ENCODE measurements at places on chromosomes 5 and 9.

DNA sequence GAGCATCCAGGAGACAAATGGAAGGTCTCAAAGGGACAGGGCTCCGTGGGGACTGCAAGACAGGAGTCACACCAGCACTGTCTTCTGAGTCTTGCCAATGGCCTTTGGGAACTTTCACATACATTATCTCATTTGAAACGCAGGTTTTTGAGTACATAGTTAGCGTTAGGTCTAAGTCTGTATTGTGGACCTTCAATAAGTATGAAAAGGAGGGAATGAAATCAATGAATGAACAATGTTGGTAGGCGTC, 442 bp upstream of the DCTN4 start:
- no peak for DNase-seq

GRCh38 chr5:75992753-75993152, 90.4 kb upstream of the SV2C start:
- DNase-seq = no peak

DNA sequence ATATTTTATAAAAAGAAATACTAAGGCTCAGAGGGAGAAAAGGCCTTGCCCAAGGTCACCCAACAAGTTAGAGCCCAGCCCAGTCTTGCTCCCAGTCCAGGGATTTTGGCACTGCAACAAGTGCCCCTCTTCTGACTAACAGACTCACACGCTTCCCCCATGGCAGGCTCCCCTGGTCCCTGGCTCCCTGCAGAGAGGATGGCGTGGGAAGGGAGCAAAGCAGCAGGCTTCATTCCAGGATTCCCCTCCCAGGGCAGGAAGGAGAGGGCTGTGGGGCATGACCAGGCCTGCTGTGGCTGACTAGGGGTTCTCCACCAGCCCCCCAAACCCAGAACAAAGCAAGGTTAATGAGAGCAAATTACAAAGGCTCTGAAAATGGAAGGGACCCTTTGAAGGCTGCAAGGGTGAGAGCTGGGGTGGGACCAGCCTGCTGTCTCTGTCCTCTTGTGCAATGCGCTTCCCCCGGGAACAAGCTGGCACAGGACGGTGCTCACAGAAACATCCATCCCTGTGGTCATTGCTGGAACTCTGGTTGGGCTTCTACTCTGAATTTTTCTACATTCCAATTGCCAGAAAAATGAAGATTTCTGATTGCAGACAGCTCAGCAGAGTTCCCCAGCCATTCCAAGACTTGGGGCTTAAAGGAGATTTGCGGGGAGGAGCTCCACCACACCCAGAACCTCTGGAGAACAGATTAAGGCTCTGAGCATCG, 37.1 kb upstream of the FAT2 start:
- DNase-seq = no peak

- no peak for DNase-seq
These were observed 42.6 kb upstream of the NAA35 start for GRCh38 chr9:85898332-85898731.

- DNase-seq = no peak
These were observed 41.4 kb downstream of the UBAP1 start for GRCh38 chr9:34220218-34220617.

DNA sequence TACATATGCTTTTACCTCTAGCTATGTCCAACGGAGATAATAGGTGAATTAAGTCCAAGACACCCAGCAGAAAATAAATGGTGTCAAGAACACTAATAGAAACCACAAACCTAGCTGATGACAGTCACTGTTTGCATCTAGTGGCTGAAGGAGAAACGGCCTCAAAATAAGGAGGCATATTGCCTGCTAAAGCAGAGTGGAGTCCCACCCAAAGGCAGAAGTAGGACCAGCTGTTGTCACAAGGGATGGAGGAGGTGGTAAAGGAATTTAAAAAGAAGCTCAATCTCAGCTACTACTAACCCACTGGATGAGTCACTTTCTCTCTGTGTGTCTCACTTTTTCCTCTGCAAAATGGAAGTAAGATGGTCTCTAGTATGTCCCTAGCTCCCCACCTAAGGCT, 224.3 kb downstream of the GRIA1 start:
- DNase-seq = no peak

DNA sequence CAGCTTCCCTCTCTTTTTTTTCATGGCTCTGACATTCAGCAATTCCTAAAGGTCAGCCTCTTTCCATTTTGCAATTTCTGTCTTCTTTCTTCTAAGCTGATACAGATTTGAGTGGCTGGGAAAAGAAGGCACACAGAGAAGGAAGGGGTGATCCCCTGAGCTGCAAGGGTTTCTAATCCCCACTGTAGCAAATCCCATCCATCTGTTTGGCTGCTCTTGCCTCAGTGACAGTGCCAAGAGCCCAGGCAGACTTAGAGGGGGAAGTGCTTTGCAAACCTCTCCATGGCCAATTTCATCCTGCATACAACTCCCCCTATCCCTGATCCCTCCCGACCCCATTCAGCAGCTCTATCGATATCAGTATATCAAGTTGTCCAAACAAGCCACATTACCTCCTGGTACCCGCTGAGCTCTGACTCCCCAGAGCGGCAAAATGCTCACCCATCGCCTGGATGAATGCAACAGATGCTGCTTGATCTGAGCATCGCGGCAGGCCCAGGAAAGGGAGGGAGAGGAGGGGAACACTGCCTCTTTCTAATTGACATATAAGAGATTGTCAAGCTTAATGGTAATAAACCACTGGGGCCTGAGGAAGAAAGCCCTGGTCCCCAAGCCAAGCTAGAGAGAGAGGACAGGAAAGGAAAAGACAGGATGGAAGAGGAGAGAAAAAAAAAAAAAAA, 268.9 kb downstream of the ASTN2 start:
- DNase-seq = no peak

- DNase-seq = peak; percentile 80
These were observed 129.0 kb downstream of the SNX18 start for GRCh38 chr5:54646356-54647101.

- no peak for DNase-seq
These were observed 27.2 kb downstream of the MORN5 start for GRCh38 chr9:122186777-122187470.
